ENCODE measurements at places on chromosomes 1 and 21.

DNA sequence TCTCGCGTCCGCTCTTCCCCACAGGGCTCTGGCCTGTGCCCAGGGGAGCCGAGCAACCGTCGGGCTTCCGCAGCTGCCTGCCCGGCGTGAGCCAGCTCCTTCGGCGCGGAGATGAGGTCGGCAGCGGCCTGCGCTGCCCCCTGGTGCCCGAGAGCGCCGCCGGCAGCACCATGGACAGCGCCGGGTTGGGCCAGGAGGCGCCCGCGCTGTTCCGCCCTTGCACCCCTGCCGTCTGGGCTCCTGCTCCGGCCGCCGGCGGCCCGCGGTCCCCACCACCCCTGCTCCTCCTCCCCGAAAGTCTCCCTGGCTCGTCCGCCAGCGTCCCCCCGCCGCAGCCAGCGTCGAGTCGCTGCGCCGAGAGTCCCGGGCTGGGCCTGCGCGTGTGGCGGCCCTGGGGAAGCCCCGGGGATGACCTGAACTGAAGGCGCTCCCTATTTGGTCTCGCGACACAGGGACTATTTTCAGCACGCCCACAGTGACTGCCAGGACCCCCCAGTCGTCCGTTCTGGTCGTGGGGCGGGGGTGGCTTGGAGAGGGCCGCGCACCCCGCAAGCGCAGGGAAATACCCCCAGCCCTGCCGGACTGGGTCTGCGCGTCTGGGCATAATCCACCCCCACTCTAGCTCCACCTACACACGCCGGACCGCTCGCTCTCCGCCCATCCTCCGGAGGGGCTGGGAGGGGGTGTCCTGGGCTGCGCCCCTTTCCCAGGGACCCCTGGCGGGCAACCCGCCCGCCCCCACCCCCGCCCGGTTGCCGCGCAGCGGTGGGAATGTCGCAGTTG lies 1.3 kb downstream of the HES3 start:
- DNase-seq = peak; percentile 37

DNA sequence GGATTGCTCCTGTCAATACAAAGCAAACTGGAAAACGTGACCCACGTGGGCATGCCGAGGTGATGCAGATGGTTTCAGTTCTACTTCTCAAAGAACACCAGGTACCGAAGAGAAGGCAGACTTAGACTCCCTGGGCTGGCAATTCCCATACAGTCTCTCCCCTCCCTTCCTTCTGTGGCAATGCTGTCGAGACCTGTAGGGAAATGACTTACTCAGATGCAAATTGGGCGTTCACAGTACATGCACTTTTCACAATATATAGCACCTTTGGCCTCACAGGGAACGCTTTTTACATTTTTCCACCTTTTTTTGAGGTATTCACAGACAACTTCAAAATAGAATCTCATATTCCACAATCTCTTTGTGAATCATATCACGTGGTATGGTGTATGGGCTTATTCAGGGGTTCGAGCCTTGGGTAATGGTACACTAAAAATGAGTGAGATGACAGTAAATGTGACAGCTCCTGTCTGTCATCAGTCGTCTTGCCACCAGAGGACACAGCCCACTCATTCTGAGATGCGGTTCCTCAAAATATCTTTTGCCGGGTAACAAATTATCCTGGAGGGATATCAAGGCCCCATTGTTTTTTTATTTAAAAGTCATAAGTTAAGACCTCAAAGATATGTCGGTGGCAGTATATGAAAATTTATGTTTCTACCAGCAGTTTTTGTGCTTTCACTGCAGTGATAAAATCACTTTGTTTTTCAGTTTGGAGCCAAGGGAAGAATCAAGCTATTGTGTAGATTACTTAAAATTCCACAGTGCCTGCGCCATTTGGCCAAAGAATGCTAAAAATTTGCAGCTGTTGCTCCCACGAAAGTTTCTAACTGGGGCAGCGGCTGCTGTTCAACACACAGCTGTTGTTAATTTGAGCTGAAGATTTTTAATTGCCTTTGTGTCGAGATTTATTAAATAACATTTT lies 168.4 kb downstream of the ZZZ3 start:
- DNase-seq = no peak

- no peak for DNase-seq
Measured at GRCh38 chr1:152657677-152658076, 5.5 kb upstream of the LCE2D start.

DNA sequence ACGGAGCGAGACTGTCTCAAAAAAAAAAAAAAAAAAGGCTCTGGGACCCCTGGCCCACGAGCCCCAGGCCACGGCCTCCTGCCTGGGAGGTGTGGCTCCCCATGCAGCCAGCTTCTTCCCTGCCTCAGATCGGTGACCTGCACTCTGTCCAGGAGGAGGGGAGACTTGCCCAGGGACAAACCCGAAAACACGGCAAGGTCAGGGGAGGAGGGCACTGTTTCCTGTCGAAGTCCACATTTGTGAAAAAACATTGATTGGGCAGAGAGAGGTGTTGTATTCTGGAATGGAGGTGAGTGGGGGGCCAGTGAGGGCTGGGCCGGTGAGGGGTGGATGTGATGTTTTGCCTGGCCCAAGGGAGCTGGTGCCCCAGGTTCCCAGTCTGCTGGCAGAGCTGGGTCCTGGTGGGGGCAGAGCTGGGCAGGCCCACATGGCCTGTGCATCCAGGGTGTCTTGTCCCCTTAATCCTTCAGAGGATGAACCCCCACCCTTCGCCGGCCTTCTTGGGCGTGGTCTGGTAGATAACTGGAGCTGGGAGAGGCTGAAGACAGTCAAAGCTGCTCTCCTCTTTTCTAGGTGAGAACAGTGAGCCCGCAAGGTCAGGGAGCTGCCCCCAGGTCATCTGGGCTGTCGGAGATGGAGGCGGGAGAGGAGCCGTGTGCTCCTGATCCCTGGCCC lies 12.4 kb upstream of the FAAP20 start:
- no peak for DNase-seq

DNA sequence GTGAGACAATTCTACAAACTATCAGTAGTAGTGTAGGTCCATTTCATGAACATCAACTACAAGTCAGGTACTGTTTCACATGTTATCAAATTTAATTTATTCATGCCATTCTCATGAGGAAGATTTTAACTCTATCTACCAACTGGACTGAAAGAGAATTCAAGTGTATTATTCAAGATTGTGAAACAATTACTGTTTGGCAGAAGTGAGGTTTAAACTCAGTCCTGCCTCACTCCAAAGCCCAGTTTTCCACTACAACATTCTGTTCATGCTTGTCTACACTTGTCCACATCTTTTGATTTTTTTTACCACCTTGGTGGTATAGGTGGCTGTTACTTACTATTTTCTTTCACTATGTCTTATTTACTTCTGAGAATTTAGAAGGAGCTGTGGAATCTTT lies 272.9 kb downstream of the TGFB2 start:
- DNase-seq = no peak

DNA sequence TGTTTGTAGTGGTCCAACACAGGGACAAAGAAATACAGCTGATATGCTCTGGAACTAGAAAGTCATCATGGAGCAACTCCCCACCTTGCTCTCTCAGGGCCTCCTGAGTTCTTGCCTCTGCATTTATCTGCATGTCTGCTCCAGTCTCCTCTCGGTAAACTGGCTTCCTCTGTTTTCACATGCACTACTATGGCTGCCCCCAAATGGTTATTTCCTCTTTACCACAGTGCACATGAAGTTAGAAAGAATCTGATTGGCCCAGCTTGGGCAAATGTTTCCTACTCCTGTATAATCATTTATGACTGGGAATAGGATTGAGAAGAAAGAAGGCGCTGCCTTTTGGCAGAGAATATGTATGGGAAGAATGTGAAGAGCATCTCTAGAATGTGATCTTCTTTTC lies 16.5 kb upstream of the PSMB2 start:
- no peak for DNase-seq

DNA sequence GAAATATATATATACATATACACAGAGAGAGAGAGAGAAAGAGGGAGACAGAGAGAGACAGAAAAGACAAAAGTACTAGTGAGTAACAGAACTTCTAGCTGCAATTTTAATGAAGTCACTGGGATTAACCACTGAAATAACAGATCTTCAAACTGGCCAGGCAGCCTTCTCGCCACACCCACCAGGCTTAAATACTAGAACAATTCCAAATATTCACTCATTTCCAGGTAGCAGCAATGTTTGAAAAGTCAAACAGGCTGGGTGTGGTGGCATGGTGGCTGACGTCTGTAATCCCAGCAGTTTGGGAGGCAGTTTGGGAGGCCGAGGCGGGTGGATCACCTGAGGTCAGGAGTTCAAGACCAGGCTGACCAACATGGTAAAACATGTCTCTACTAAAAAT lies 5.2 kb downstream of the PRDX1 start:
- no peak for DNase-seq

GRCh38 chr1:22026924-22027289 lies 25.4 kb downstream of the CELA3A start:
- no peak for DNase-seq

DNA sequence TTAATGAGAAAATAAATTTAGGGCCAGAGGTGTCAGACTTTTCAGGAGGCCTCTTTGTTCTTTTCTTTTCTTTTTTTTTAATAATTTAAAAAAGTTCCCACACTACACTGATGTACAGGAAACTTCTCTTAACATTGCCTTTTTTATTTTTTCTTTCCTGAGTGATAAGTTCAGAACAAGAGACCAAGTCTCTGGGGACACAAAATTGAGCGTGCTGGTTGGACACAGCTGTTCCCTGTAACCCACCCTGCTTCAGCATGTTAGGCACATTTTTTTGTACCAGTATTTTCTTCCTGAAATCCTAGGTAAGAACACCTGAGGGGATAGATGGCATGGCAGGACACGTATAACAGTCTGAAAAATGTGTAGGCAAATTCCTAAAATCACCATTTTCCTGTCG lies 50.1 kb downstream of the PBX1 start:
- DNase-seq = no peak

DNA sequence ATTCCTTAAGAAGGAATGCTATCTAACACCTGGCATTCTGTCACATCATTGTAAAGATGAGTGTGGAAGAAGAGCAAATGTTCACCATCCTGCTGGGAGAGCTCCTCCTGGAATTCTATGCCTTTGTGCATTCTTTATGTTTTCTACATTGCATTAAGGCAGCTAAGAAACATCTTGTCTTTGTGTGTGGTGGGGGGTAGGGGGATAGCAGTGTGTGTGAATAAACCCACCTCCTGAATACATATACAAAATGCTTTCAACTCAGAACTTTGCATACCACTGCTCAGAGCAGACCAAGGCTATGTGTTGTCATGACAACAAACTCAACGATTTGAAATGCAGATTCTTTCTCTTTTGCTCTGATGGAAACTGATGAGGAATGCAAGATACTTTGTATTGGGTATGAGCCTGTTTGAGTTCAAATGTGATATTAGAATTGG lies 193.6 kb upstream of the KAZN start:
- DNase-seq = no peak
